ENCODE measurements at places on chromosomes 4 and X. TPM values are rescaled to one million over a fixed set of nuclear protein-coding genes. Genes with fewer than 3 reads are reported as not detected.

MAML3 gene
- total RNA-seq: 3.2 TPM

IL3RA gene
- not detected for total RNA-seq

GABRA4 gene
- total RNA-seq: not detected

CLCN4 gene
- total RNA-seq: 1.5 TPM
